ENCODE measurements at places on chromosomes 4 and X.

- DNase-seq = no peak
Observed at GRCh38 chrX:41381685-41382084, 47.7 kb downstream of the DDX3X start.

DNA sequence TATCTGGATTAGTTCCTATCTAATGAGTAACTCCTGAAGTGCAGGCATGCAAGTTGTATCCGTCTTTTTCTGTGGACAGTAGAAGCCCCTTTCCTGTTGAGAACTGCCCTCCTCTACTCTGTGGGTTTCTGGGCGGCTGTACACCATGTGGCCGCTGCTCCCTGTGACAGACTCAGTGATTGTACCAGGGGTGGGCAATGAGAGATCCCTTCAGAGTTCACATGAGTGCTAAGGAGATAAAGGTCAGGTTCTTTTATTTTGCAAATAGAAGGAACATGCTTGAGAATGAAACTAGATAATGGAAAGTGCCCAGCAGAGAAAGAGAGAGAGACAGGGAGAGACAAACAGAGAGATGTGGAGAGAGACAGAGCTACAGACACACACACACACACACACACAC lies 76.4 kb upstream of the TAPT1 start:
- DNase-seq = no peak

- DNase-seq = no peak
Observed at GRCh38 chr4:151426513-151426912, 17.5 kb downstream of the FHIP1A start.

DNA sequence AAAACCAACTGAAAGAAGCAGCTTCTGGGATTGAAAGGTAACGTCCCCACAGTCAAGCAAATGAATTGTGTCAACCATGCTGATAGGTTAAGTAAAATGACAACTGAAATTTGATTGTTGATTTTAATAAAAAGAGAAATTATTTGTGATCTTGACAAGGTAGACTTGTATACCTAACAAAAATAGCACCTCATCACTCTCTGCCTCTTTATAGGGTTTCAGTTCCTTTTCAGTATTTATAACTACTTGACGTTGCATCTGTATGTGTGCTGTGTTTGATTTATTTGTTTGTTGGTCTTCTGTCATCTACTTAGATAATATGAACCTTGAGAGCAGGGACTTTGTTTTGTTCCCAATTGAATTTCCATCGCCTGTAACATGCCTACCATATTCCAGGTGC lies 7.9 kb upstream of the PPP3CA start:
- DNase-seq = no peak

- DNase-seq = no peak
Observed at GRCh38 chrX:47351706-47352105, 18.7 kb upstream of the ZNF157 start.

DNA sequence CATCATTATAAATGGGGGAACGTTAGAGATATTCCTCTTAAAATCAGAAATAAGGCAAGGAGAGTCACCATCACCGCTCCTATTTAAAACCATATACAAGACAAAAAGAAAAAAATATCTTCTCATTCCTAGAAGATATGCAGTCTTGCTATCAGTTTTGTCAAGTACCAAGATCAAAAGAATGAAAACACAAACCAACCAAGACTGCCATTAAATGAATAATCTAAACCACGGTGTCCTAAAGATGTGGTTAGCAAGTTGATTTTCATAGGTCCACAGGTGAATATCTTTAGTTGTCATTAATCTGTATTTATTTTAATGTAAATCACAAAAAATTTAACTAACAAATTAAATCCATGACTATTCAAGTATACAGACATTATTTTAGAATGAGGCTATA lies 39.3 kb downstream of the SCFD2 start:
- DNase-seq = no peak

DNA sequence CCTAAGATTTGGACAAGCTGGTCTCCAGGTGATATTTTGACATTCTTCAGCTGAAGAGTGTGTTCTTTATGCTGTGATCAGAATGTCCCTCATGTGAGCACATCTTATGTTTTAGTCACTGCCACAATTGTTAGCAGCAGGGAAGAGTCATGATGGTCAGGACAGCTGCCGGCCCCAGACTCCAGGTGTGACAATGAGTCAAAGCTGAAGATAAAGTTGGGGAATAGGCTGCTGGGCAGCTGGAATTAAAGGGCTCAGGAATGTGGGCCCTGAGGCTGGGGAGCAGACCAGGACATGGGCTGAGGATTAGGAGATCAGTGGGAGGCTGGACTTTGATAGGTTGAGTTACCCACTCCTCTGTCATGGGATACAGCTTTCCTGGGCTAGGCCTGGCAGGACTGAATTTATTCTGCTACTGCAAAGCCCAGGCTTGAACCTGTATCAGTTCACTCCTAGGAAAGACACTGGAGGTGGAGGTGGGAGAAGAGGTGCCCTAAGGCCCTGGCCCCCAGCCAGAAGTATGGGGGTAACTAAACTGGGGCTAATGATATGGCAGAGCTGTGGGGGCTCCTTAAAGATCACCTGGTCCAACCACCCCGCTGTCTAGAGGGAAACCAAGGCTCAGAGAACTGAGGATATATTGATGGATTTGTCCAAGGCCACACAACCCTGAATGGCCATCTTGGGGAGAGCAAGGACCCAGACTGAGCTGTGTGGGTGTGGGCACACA lies 119.5 kb downstream of the PJA1 start:
- DNase-seq = no peak

DNA sequence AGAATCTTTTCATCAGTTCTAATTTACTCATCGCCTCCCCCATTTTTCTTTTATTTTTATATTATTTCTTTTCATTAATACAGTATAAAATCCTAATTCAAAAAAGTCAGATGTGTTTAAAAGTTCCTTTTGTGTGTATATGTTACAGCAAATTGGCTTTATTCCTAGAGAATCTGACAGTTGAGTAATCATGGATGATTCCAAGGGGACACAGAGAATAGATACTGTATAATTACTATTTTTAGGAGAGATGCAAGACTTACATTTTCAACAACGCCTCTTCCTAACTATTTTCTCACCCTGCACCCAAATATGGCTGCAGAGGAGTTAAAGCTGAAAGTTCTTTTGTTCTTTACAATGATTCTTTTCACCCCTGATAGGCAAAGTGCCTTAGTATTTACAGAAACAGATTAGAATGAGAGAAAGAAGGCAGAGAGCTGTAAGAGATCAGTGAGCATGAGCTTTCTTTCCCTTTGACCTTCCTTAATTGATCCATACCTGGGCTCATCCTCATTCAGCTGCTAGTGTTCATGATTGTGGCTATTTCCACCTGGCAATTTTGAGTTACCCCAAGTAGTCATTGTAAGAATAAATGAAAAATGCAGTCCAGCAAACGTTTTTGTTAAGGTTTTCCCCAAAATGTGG lies 210.8 kb downstream of the SLC4A4 start:
- DNase-seq = no peak

DNA sequence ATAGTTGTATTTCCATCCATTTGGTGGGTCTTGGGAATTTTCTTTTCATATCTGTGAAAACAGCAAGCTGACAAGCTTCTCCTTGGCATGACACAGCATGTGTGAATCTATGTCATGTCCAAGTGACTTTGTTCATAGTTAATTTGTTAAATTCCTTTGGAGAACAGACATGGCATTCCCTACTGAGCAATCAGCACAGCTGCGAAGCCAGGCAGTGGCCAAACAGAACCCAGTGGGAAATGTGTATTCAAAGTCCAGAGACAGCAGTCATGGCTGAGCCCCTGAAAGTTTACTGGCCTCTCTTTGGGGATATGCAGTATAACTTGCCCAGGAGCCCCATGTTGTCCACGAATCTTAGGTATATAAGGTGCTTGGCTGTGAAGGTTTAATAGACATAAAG lies 474.7 kb downstream of the NKX6-1 start:
- no peak for DNase-seq

DNA sequence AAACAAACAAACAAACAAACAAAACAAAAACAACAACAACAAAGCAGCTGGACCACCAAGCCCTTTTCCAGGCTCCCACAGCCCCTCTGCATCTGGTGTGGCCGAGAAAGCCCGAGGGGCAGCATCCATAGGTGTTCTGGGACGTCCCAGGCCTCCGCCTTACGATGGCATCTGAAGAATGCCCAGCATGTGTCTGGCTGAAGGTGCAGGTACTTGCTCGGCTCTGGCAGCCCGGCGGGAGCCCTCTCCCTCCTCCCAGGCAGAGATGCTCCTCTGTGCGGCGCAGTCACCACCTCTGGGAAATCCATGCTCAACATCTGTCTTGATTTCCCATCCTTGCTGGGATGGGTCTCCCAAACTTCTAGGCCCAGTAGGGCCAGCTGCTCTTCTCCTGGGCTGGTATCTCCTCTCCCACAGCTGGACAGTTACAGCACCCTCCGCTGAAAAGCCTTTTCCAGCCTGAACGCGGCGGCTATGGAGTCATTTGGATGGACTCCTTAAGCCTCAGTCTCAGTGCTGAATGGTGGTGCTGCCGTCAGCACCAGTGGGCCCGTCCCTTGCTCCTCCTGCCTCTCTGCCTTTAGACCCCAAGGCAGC lies 4.3 kb downstream of the PSAPL1 start:
- no peak for DNase-seq

DNA sequence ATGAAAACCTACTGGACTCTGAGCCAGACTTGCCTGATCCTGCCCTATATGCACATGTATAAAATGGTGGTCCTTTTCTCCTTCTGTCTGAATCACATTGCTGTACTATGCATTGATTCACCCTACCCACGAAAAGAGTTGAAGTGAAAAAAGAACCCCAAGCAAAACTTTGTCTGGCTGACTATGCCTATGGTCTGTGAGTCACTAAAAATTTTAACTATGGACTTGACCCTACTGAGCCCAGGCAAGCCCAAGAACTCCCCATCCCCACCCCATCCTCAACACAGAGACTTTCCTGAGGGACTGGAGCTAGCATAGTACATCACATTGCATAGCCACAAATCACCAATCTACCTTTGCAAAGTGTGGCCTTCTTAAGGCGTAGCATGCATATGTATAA lies 116.6 kb upstream of the TENM3 start:
- DNase-seq = no peak

GRCh38 chr4:91914176-91914804 lies 389.5 kb upstream of the GRID2 start:
- DNase-seq = no peak

DNA sequence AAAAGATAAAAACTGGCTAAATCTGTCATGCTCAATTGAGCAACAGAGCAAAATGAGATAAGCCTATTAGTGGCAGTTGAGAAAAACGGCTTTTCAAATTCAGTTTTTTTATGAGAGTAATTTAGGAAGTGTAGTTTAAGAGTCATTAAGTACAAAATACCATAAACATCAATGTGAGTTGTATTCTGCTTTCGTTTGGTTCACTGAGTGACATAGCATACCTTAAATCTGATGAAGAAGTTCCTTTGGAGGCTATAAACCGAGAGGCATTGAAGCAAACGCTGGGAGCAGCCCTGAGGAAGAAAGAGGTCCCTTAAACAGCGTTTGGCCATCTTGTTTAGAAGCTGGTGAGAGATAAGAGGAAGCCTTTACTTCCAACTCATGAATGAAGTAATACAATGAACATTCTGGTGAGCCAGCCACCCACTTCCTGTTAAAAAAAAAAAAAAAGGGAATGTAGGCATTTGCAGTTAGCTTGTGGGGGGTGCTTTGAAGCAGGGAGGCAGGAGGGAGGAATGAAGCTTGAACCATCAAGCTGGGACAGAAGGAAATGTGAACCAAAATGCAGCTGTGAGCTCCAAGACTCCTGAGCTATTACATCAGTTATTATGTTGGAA lies 132.3 kb downstream of the ZNF330 start:
- DNase-seq = no peak

DNA sequence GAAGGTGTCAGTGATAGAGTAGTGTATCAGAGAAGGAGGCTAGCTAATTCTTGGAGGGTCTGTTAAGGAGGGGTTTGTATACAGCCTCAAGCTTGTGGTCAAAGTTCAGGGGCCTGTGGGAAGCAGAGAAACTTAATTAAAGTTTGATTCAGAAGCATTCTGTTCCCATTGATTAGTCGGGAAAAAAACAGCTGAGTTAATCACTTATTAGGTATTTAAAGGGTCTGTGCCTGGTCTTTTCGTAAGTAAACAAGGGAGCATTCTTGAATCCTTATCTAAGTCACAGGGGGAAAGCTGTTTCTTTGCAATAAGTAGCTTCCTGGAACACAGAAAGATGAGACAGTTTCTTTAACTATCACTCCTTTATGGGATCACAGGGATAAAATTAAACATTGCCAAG lies 492.1 kb downstream of the PCDH10 start:
- no peak for DNase-seq

- no peak for DNase-seq
Observed at GRCh38 chr4:17124767-17125166, 226.3 kb upstream of the LDB2 start.

DNA sequence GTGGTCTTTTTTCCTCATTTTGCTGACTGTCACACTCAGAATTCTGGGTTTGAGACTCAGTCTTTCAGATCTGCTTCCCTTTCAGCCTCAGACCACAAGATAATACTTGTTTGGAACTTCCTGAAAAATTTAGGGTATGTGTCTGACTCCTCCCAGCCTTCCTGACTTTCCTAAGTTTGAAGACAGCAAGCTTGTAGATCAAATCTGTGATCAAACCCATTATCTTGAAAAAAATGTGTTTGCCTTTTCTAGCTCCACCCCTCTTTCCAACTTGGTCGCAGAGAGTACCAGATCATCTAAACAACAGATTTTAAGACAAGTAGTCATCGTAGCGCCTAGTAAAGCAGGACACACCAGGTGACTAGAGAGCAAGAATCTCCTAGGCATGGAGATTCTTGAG lies 9.9 kb downstream of the BCAP31 start:
- DNase-seq = no peak

GRCh38 chrX:14922437-14922836 lies 49.2 kb downstream of the MOSPD2 start:
- no peak for DNase-seq

GRCh38 chrX:96424007-96424406 lies 260.6 kb upstream of the DIAPH2 start:
- no peak for DNase-seq

DNA sequence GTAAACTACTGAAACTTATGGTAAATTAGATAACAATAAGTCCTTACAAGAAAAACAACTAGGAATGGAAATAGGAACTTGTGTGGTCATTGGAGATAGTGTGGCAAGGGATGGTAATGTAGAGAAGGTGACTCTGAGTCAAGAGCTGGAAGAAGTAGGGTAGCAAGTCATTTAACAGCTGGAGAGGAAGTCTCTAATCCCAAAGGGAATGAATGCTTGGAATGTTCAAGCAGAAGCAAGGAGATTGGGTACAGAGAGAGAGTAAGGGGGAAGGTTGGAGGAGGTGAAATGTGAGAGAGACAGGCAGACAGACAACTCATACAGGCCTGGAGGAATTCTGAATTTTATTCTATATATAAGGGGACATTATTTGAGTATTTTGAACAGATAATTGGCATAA lies 260.6 kb upstream of the MAD2L1 start:
- no peak for DNase-seq

Data from left renal pelvis (tissue), 4 donors.